ENCODE measurements at places on chromosomes 12 and 14. TPM values are rescaled to one million over a fixed set of nuclear protein-coding genes. Genes with fewer than 3 reads are reported as not detected.

Gene VWF
- 1,804 TPM for total RNA-seq

Gene P2RX2
- total RNA-seq, result not detected

Gene MAP3K9
- total RNA-seq, result 2.6 TPM

Gene CHGA
- total RNA-seq, result 0.29 TPM

Gene KRT5
- total RNA-seq, result not detected

Gene KRT75
- not detected for total RNA-seq

Gene A2ML1
- not detected for total RNA-seq

Gene MMP19
- 0.99 TPM for total RNA-seq

Gene STON2
- total RNA-seq, result 3.4 TPM

Gene PRKAB1
- 25.4 TPM for total RNA-seq

Gene ABCC9
- 1.1 TPM for total RNA-seq

Gene ASB2
- total RNA-seq, result 0.58 TPM
